ENCODE measurements at places on chromosomes 13 and 19.

DNA sequence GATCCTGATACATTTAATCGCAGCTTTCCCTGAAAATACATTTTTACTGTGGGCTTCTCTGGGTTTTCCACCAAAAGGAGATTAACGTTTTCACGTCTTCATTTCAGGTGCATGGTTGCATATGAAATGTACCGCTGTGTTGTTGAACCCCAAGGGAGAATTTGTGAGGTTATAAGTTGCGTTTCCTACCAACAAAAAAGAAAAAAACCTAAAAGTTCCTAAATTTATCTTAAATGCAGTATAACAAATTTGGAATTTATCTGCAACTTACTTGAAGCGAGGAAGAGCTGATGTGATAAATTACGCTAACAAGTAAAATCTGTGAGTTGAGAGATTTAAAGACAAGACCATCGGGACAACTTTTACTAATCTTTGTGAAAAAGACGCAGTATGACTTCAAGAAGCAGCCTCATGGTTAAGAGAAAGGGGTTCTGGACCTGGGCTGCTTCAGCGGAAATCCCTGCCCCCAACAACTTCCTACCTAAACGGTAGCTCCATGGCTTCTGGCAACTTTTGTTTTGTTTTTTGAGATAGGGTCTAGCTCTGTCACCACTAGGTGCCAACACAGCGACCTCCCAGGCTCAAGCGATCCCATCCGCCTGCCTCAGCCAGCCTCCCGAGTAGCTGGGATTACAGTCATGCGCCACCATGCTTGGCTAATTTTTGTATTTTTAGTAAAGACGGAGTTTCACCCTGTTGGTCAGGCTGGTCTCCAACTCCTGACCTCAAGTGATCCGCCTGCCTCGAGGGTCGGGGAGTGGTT lies 958 bp upstream of the OBI1 start:
- DNase-seq, result no peak

GRCh38 chr13:97308735-97309429 lies 86.7 kb downstream of the MBNL2 start:
- no peak for DNase-seq

DNA sequence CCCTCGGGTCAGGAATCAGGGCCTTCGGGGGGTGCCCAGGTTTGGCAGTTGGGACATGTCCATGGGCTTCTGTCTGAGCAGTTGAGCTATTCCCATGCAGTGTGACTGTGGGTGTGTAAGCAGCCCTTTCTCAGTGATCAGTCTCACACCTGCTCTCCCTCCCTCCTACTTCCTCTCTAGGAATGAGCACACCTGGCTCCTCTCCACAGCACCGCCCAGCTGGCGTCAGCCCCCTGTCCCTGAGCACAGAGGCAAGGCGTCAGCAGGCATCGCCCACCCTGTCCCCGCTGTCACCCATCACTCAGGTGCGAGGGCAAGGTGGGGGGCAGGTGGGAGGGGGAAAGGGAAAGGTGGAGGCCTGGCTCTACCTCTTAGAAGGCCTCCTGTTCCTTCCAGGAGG lies 25.9 kb downstream of the COMP start:
- DNase-seq, result no peak

- no peak for DNase-seq
Measured at GRCh38 chr13:59494151-59494550, 669.6 kb downstream of the DIAPH3 start.

DNA sequence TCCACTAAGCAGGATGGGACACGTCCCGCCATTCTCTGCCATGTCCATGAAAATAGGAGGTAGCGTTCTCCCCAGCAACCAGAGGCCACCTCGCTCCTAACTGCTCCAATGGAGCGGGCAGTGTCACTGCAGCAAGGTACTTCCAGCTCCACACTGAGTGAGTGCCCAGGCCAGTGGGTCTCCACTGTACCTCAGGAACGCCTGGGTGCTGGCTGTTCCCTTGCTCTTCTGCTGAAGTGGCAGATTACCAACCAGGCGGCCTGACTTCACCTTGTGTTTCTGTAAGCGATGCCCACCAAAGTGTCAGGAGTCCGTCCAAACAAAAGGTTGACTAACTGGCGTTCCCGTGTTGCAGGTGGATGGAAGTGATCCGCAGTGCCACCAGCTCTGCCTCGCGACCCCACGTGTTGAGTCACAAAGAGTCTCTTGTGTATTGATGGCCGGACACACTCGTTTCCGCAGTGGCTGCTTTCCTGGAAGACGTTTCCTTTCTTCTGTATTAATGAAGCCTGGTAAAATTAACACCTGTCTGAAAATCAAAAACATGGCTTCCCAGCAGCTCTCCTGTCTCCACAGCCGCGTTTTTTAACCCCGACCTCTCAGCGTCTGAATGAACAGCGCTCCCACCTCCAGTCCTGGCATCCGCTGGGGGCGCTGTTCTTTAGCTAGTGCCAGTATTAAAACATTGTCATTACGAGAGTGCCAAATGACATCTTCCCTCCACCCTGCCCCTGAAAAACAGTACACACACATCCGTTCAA lies 128.8 kb downstream of the STK24 start:
- no peak for DNase-seq

DNA sequence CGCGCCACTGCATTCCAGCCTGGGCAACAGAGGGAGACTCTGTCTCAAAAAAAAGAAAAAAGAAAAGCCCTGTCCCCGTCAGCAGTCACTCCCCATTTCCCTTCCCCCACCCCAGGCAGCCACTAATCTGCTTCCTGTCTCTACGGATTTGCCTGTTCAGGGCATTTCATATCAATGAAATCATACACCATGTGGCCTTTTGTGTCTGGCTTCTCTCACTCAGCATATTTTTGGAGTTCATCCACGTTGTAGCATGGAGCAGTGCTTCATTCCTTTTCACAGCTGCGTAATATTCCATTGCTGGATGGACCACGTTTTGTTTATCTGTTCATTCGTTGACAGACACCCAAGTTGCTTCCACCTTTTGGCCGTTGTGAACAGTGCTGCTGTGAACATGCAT lies 36.1 kb upstream of the KLF2 start:
- DNase-seq, result no peak

DNA sequence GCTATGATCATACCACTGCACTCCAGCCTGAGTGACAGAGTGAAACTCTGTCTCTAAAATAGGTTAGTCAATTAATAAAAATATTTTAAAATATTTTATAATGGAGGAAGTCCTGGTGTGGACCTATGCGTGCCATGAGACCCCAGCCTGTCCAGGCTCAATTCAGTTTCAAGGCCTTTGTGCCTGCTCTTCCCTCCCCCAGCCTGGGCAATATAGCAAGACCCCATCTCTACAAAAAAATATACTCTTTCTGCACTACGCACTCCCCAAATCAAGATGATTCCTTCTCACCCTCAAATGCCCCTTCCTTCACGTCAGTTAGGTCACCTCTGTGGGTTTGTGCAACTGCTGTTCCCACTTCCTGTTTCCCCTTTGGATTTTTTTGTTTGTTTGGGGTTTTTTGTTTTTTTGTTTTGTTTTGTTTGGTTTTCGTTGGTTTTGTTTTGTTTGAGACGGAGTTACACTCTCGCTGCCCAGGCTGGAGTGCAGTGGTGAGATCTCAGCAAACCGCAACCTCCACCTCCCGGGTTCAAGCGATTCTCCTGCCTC lies 1.4 kb upstream of the HSH2D start:
- DNase-seq, result no peak

DNA sequence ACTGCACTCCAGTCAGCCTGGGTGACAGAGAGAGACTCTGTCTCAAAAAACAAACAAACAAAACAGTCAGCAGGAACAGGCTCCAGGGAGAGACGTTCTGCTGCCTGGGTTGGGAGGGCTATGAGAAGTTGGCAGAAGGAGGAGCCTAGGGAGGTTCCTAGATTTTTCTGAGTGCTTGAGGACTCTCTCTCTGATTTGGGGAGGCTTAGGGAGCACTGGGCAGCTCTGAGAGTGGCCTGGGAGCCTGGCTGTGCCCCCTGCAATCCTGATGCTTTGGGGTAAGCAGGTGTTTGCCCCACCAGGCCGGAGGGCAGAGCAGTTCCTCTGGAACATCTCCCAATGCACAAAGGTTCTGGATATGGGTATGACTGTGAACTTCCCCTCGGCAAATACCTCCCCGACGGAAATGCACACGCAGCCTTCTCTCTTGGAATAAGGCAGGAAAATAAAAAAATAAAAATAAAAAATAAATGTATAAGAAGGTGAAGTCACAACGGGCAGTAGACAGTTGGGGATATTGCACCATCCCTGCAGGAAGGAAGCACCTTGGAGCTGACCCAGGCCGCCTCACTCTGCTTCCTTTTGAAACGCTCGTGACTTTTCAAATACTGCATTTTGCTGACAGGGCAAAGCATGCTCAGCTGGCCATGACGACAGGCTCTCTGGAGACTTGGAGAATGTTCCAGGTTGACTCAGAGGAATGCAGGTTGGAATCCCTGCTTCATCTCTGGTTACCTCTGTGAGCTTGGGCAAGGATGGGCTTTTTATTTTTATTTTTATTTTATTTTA lies 26.5 kb upstream of the HOMER3 start:
- DNase-seq, result no peak

- DNase-seq, result no peak
Measured at GRCh38 chr13:45512098-45512496, 47.4 kb downstream of the COG3 start.

GRCh38 chr13:48252176-48252575 lies 19.2 kb downstream of the ITM2B start:
- no peak for DNase-seq

GRCh38 chr13:27971236-27971645 lies 2.1 kb upstream of the CDX2 start:
- no peak for DNase-seq

GRCh38 chr19:7694499-7694898 lies 7.4 kb downstream of the FCER2 start:
- DNase-seq, result no peak

DNA sequence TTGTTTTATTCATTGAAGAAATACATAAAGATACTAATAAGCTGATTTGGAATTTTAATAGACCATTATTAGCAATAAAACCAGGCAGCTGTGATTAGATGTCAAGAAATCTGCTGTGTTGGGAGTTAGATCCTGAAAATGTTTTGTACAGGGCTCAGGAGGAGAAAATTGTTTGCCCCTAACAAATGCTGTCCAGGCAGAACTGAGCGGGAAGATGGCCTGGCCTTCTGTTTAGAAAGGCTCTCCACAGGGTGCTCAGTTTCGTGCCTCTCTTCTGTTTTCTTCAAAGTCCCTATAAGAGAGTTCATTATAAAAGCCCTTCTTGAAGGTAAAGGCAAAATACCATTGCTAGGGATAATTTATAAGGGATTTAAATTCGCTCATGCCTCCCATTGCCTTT lies 64.1 kb downstream of the ERCC5 start:
- no peak for DNase-seq

- DNase-seq, result no peak
Measured at GRCh38 chr13:110683203-110683883, 22.6 kb downstream of the CARS2 start.

Data from GM18507 (cell line).